ENCODE measurements at places on chromosomes 7 and 10.

DNA sequence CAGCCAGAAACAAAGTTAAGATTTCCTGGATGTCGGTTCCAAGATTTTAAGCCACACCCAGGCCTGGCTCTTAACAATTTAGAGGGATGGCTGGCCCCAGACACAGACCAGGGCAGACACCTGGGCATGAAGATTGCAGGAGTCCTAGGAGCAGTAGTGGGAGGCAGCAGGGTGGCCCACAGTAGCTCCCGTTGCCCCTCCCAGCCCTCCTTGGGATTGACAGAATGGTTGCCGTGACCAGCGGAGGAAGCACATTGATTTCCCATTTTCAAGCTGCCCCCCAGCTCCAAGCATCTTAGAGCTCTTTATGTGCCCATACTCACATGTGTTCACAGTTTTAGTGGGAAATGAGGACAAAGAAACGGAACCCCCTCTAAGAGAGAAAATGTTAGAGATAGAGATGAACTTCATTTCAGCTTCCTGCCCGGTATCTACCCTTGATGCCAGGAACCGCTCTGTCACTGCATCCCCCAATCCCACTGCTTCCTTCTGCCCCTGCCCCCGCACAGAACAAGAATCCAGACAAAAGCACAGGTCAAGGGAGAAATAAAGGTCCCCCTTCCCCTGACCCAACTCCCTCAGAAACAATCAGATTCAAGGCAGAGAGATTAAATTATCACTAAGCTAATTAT lies 101.1 kb downstream of the PLXNA4 start:
- no peak for DNase-seq

GRCh38 chr10:70272925-70273316 lies 10.9 kb downstream of the NPFFR1 start:
- DNase-seq, result peak; percentile 11

DNA sequence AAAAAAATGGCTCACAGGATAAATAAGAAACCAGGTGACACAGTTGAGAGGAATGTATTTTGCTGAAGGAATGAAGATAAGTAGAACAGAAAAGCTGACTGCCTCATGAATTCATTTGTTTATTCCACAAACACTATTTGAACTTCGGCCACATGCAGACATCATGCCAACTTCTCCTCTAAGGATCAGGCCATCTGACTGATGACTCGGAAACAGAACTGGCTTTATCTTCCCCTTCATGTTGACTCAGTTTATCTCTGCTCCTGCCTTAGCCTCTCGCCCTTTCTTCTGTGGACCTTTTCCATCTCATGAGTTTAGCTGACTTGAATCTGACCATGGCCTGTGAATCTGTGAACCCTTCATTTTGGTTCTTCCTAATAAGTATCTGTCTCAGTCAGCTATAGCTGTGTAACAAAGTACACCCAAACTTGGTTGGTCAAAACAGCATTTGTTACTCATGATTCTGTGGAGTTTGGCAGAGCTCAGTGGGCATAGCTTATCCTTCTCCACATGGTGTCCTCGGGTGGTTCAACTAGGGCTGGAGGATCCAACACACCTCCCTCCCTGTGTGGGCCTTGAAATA lies 44.0 kb upstream of the GRID1 start:
- no peak for DNase-seq

DNA sequence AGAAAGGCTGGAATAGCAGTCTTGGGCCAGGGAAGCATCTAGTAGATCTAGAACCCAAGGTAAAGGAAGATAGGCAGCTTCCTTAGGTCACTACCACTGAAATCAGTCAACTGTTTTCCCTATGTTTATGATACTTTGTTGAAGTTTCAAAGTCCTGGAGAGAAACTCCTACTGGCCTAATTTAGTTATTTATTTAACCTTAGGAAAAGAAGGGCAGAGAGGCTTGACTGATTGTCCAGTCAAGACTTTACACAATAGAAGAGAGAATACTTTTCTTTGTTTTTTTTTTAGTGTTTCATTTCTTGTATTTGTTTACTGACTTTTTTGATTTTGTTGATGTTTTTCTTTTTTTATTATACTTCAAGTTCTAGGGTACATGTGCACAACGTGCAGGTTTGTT lies 138.9 kb upstream of the PHYHIPL start:
- DNase-seq, result no peak

- no peak for DNase-seq
These were observed 123.0 kb upstream of the JCAD start for GRCh38 chr10:30182191-30183054.

- DNase-seq, result no peak
These were observed 10.9 kb downstream of the PAPSS2 start for GRCh38 chr10:87670586-87670985.

GRCh38 chr10:131731780-131732630 lies 168.8 kb upstream of the PPP2R2D start:
- DNase-seq, result no peak

- DNase-seq, result no peak
These were observed 133.0 kb upstream of the TNS3 start for GRCh38 chr7:47714669-47715607.

- DNase-seq, result peak; percentile 46
These were observed 55.8 kb upstream of the LANCL2 start for GRCh38 chr7:55309040-55309991.

- no peak for DNase-seq
These were observed 17.8 kb upstream of the LCOR start for GRCh38 chr10:96814264-96814663.

DNA sequence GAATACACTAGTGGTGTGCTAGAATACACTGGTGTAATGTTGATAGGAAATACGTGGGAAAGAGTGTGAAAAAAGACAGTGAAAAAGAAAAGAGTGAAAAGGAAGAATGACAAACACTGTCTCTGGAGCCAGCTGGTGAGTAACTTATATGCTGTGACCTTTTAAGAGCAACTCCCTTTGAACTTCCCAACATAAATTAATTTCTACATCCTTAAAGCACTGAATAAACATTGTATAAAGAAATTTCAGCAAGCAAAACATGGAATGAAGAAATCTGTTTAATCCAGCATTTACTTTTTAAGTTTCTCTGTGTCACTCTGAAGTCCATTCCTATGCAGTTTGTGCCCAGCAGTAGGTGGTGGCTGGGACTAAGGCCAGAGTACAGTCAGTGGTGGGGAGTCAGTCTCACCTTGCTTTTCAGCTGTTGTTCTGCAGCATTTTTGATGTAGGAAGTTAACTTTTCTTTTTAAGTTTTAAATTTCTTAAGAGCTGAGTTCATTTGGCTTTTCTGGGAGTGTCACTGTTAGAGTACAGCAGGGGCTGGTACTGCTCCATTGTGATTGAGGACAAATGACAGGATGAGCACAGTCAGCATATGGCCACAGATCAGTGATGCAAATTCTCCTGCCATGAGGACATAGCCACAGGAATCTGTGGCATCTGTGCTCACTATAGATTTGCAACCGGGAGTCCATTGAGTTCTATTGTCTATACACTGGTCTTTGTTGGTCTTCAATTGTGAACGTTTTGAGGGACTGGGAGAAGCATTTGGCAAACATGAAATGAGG lies 321.8 kb downstream of the ZNF248 start:
- DNase-seq, result no peak

DNA sequence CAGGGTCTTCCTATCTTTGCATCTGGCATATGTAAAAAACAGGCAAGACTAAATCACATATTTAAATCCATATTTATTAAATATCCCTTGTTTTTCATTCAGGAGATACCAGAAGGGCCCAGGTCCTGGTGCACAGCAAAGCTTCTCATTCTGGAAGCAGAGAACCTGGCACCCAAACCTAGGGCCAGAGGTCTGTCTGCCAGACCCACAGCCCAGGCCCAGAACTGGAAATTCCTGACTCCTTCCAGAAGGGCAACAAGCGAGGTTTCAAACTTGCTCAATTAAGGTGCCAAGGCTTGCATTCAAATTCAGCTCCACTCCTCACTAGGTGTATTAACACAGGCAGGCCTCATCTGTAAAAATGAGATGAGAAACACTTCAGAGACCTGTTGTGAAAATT lies 4.2 kb upstream of the MYO1G start:
- DNase-seq, result no peak

GRCh38 chr10:74113546-74113945 lies 37.1 kb downstream of the AP3M1 start:
- no peak for DNase-seq

GRCh38 chr10:15426558-15426957 lies 55.5 kb upstream of the FAM171A1 start:
- DNase-seq, result no peak

Data from HL-60 (cell line).